GM04504 (cell line): ENCODE measurements at places on chromosomes 12 and 14.

- no peak for DNase-seq
Observed at GRCh38 chr12:101777978-101778377, 38.7 kb upstream of the SYCP3 start.

- DNase-seq: no peak
Observed at GRCh38 chr12:109737631-109738030, 24.0 kb downstream of the FAM222A start.

DNA sequence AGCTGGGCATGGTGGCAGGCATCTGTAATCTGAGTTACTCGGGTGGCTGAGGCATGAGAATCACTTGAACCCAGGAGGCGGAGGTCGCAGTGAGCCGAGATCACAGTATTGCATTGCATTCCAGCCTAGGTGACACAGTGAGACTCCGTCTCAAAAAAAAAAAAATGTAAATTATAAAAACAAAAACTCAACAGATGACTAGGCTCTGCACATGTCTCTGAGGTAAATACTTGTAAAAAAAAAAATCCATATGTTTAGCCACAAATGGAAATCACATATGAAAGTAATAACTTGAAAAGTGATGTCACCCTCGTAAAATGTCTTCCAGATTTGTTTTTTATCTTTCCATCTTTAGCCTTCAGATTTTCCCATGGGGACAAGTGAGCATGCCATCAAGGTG, 85.0 kb downstream of the KICS2 start:
- peak; percentile 6 for DNase-seq

DNA sequence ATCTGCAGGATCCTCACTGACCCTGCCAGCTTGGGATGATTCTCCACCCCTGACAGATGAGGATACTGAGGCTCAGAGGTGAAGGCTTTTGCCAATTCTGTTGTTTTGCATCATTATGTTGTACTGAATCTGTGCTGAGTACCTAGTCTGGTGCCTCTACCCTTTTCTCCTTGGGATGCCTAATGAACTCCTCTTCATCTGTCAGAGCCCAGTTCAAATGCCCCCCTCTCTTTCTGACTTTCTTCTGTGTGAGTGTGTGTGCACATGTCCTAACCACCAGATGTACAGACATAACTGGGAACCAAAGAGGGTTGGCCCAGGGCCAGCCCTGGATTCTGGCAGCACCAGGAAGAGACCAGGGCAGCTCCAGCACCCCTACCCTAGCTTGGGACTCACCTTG, 22.8 kb downstream of the FOXN4 start:
- DNase-seq: no peak

DNA sequence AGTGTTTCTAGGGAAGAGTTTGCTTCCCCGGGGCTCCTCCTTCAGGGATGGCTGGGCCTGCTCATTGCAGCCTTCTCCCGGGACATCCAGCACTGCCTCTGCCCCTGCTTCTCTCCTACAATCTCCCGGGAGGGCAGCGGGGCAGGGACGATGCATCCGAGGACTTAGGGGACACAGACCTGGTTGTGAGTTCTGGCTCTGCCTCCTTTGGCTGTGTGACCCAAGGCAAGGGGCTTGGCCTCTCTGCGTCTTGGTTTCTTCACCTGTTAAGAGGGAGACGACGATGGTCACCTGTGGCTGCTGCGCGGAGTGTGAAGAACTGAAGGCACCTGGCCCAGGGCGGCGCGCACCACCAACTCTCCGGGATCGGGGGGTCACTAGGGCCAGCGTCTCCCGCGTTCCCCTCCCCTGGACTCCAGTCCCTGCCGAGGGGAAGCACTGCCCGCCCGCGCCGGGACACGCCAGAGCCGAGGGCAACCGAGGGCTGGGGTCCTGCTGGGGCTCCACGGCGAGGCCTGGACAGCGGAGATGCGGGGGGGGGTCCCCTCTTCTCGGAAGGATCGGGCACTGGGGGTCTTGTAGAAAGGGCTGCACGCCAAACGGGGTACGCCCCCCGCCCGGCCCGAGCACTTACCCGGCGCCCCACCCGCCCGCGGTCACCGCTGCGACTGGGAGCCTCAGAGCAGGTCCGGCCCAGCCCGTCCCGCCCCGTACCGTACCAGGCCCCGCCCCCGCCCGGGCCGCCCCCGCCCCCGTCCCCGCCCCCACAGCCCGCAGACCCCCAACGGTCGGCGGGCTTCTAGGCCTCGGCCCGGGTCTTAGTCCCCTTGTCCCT, at the start of gene HVCN1:
HVCN1 (minus strand) TSS at position 670 of the 835 bp plus-strand sequence. CDS start 5,870 bp downstream, outside the sequence.
- no peak for DNase-seq

GRCh38 chr14:101948666-101949216, 15.6 kb upstream of the DYNC1H1 start:
- no peak for DNase-seq

- no peak for DNase-seq
Observed at GRCh38 chr12:46387670-46388069, 15.1 kb upstream of the SLC38A2 start.

DNA sequence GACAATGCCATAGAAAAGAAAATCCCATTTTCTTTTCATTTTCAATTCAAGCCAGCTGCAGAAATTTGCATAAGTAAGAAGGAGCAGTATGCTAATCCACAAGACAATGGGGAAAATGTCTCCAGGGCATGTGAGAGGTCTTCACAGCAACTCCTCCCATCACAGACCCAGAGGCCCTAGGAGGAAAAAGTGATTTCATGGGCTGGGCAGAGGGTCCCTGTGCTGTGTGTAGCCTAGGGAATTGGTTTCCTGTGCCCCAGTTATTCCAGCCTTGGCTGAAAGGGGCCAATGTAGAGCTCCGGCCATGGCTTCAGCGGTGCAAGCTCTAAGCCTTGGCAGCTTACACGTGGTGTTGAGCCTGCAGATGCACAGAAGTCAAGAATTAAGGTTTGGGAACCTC, 211.4 kb downstream of the CCDC59 start:
- no peak for DNase-seq

- no peak for DNase-seq
Observed at GRCh38 chr12:1117371-1117770, 126.3 kb downstream of the ERC1 start.

DNA sequence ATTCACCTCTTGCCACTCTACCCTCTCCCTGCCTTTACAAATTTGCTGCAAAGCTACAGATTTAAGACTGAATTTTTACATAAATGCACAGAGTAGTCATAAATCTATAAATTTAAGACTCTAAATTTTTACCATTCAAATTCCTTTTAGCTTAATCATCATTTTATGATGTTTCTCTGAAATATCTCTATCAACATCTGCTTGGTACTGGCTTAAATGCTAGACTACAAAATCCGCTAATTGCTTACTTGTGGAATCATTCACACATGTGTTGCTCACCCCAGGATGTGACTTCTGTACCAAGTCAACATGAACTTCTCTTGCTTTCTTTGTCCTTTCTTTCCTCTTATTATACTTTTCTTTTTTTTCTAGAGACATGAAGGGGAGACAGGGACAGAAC, 109.2 kb downstream of the GALC start:
- no peak for DNase-seq

DNA sequence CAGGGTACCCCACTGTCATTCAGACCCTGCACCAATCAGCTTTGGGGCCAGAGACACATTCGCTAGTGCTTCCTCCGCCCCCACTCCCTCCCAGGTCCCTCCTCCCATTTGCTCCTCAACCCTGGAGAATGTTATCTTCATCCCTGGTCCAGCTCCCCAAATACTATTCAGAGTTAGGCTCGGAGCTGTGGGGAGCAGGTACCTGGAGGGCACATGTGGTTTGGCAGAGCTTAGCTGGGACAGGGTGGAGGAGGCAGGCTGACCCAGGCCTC, 19.5 kb downstream of the VSX2 start:
- no peak for DNase-seq

DNA sequence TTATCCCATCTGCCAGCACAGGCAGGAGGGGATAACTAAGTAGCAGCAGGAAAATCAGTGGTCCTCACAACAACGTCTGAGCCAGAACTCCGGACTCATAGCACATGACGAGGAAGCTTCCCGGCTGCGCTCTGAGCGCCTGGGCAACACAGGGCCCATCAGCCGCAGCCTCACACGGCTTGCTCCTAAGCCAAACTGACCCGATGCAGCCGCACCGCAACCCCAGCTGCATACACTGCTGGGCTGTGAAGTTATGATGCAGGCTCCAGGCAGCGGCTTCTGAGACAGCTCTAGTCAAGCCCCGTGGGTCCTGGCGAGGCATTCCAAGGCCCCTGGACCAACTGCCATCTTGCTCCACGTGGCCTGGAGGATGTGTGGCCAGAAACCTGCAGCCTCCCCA, 28.1 kb downstream of the ZFYVE21 start:
- DNase-seq: no peak

DNA sequence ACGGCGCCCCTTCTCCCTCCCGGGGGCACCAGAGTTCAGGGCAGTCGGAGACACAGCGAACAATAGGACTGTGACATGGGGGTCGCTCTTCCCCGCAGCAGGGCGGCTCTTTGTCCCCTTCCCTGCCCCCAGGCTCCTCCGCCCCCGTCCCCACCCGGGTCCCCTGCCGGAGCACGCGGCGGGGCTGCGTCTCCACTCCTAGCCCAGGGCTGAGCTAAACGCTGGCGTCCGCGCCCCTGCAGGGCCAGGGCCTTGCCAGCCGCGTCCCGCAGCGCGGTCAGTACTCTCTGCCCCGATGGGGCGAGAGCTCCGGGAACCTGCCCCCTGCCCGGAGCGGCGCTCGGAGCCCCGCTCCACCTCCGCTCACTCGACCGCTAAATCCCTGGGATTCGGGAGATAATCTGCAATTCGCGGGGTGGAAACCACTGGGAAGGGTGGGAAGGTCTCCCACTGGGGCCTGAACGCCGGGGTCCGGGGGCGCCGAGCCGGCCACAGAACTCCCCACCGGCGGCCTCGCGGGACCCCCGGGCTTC, 825 bp upstream of the CCDC85C start:
- no peak for DNase-seq

- no peak for DNase-seq
Observed at GRCh38 chr12:30908076-30908721, 18.3 kb upstream of the TSPAN11 start.

DNA sequence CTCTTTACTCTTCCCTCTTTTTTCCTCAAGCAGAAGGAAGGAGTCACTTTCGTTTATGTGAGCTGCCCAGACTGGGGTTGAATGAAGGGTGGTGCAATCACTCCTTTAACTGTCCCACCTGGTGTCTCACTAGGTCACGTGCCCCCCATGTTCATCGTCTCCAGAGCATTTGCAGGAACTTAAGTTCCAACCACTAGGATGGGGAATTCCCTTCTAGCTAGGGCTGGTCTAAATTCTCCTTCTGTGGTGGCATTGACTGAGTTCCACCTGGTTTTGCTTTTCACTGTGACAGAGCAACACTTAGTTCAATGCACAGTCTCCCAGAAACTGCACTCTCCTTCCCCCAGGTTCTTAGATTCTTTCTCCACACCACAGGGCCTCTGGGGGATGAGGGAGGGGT, 9.5 kb downstream of the FANCM start:
- no peak for DNase-seq

GRCh38 chr12:52368508-52368907, 1.2 kb upstream of the KRT85 start:
- no peak for DNase-seq

DNA sequence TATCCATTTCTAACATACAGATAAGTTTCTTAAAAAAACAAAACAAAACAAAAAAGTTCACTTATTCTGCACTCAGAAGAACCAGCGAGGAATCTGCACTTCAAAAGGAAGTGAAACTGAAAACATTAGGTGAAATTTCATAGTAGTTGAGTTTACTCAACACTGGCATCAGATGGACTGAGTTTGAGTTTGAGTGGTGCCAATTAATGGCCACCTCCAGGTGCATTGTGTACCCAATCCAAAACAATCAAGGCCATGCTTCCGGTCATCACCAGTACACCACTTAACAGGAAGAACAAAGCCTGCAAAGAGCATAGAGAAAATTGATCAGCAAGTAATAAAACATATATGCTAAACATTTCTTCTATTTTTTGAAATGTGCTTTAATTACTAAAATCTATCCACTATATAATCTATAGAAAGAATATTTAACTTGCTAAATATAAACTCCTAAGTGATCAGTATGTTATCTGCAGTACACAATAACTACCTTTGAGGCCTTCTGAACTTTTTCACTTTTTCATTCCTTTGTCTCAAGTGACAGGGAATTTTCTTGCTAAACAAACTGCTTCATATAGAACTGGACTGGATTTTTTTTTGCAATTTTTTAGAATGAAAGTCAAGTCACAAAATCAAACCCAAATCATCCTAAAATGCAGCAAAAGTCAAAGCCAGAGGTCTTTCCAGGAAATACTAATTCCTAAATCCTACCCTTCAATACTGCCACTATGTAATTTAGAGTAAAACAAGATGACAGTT, 11.5 kb downstream of the SLC38A2 start:
- no peak for DNase-seq

GRCh38 chr12:104258476-104259067, 43.0 kb downstream of the TXNRD1 start:
- no peak for DNase-seq

DNA sequence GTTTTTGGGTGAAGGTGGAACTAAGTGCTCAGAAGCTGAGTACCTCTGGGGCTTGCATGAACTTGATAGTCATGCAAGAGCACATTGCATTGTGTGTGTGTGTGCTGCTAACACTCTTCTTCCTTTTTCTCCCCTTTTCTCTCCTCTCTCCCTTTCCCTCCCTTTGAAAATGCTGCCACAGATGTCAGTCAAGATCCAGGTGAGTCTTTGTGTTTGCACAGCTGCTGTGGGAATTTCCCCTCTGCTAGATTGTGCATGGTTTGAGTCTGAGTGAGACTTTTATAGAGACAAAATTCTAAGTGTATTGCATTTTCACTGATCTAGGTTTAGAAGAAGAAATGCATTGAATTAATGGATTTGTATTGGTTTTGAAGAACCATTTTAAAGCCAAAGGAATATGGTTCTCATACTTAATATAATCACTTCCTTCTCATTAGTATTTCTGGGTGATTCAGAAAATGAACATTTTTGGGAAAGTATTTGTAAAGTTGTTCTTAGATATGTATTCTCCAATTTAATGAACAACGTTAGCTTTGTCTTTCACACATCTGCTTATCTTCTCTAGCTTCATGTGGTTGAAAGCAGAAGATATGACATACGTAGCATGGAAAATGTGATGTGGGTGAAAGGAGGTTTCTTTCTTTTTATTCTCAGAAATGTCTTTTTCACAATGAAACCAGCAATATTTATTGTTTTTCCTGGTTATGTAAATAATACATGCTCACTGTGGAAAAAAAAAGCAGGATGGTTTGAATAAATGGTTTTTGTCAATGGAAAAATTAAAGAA, 108.5 kb downstream of the NRXN3 start:
- DNase-seq: no peak

- no peak for DNase-seq
Observed at GRCh38 chr12:64010069-64010686, 165.7 kb downstream of the SRGAP1 start.

- DNase-seq: no peak
Observed at GRCh38 chr12:48991247-48992050, 7.7 kb downstream of the DDN start.

DNA sequence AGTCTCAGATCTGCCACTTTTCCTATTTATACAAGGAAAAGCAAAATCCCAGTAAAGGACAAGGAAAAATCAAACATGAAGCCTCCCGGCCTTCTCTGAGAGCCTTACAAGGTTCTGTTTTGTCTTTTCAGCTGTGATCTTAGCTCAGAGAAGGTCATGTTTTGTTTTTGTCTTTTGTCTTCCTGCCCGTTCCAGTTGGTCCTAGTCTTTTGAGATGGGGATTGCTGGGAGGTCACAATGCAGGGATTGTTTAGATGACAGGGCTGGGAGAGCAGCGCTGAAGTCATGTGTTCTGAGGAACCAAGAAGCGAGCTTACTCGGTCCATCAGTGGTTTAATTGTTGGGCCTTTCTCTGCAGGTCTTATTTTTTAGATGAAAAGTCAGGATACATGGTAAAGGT, 6.0 kb downstream of the PLEKHH1 start:
- no peak for DNase-seq

- DNase-seq: peak; percentile 44
Observed at GRCh38 chr12:124599074-124599999, 31.9 kb upstream of the NCOR2 start.
